ENCODE measurements at places on chromosomes 11 and 22.

DNA sequence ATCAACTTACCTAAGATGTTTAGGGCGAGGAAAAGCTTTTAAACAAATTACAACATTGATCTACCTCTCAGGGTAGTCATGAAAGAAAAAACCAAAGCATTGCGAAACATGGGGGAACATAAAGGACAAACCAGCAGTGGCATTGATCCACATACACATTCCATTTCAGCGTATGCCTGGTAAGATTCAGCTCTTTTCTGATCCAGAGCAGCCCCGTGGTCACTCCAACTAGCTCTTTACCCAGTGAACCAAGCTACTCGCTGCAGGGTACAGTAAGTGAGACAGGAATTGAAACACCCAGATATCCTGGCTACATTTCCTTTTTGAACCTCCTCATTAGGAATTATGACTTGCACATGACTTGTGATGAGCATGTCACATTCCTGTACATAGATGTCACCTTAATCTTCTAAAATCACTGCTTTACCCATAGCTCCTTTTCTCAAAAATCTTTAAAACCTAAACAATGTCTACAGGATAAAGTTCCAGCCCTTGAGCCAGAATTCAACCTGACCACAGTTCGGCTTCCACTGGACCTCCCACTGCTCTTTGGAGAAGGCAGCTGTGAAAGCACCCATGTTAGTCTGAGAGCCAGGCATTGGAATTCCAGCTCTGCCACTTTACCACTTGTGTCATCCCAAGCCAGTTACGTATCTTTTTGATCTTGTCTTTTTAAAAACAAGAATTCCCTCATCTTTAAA lies 42.9 kb upstream of the AKIP1 start:
- no peak for DNase-seq

- no peak for DNase-seq
These were observed 4.8 kb downstream of the GRAP2 start for GRCh38 chr22:39905687-39906086.

DNA sequence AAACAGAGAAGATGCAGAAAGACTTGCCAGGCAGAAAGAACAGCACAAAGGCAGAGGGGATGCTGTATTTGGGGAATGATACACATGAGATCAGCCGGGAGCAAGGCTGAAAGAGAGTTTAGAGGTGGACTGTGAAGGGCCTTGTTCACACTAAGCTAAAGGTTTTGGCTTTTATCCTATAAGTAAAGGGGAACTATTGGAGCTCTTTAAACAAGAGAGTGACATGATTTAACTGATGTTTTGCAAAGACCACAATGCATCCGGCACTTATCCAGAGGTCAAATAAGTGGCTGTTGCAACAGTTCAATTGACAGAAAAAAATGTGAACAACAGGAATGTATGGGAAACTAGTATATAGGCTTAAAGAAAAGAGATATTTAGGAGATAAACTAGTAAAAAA lies 64.7 kb upstream of the RRAS2 start:
- peak; percentile 14 for DNase-seq

DNA sequence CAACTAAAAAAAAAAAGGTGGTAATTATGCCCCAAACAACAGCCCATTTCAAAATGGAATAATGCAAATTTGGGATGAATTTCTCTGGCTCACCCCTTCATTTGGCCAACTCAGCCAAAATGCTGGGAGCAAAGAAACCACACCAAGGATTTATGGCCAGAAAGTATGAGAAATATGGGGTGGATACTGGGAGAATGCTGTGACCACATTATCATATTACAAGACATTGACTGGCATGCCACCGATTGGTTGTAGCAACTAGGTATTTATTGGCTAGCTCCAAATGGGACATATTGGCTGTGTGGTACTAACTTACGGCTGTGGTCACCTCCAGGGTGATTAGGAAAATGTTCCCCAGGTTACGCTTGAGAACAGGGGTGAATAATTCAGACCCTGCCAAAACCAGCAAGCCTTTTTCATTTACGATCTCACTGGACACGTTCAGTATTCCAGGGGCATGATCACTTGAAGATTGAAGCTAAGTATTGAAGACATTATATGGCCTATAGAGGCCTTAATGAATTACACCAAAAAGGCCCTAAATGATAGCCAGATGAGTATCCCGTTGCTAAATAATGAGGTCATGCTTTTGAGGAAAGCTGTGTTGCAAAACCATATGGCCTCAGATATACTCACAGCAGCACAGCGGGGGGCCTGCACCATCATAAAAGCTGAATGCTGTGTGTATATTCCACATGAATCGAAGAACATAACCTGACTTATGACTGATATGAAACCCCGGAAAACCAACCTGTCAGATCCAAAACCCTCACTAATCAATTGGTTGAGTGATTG lies 3.8 kb upstream of the FDX1 start:
- peak; percentile 56 for DNase-seq

GRCh38 chr11:44750551-44751465 lies 24.0 kb downstream of the TSPAN18 start:
- DNase-seq = no peak

GRCh38 chr11:86358720-86359119 lies 16.0 kb upstream of the CCDC81 start:
- DNase-seq = no peak

DNA sequence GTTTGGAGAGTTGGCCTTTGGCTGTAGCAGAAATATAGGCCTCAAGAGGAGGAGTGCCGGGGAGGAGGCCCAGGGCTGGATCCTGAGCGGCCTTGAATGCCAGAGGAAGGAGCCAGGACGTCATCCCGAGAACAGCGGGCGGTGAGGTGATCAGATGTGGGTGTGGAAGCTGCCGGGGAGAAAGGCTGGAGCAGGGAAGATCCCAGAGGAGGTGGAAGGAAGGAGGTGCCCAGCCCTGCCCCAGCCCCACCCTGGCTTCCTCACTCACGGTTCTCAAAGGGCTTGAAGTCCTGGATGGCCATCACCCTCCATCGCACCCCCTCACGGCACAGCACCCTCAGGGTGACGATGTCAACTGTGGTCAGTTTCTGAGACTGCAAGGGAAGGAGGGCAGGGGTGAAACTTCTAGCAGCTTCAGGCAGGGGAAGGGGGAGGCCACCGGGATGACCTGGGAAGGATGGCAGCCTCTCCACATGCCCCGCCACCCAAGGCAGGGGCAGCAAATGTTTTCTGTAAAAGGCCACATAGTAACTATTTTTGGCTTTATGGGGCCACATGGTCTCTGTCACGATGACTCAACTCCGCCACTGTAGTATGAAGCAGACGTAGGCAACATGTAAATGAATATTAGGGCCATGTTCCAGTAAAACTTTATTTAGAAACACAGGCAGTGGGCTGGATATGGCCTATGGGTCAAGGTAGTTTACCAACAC lies 10.7 kb downstream of the IL2RB start:
- no peak for DNase-seq

- DNase-seq = no peak
These were observed 28.9 kb downstream of the APOL1 start for GRCh38 chr22:36281781-36282327.

DNA sequence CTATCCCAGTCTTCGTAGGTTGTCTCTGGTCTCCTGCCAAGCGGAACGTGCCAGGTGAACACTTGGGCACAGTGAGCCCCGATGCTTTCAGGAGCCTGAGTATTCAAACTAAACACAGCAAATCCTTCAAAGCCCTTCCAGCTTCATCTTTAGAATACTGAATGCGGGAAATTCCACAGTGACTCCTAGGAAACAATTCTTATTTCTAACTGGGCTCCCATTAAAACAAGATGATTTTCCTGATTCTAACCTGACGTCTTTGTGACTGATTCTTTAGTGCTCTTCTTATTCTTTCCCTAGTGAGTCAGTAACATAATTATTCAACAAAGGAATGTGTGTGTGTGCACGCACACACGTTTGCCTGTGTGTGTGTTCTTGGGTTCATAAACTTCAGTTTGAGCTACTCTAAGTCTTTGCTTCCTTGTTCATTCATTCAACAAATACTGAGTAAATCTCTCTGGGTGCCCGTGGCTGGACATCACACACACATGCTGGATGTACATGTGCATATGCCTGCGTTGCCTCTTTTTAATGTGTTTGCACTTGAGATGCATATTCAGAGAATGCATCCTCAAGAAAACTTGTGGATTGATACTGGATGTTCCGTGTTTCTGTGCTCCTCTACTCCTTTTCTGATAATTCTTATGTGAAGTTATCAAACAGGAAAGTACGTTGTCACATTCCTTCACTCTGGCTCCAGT lies 134.5 kb downstream of the WNT7B start:
- no peak for DNase-seq

- no peak for DNase-seq
These were observed 37.1 kb upstream of the PARVG start for GRCh38 chr22:44143579-44143978.

- no peak for DNase-seq
These were observed 38.6 kb downstream of the PARVG start for GRCh38 chr22:44219101-44219870.

- DNase-seq = no peak
These were observed 9.0 kb downstream of the TECTA start for GRCh38 chr11:121109916-121110586.

GRCh38 chr22:30000566-30000965 lies 79.7 kb upstream of the HORMAD2 start:
- DNase-seq = no peak

DNA sequence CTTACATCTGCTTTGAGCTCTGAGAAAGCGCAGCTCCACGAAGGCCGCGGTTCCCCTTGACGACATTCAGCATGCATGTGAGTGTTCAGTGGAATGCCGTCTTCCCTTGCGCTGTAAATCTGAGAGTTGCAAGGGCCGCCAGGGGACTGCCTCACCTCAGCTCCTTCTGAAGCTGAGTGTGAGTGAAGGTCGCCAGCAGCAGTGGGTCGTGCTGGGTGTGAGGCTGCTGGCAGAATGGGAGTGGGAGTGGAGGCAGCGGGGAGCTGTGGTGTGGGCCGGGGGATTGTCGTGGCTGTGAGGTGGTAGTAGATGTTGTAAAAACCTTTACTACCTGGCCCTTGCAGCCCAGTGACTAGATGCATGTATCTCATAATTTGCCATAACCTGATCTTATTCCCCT lies 65.2 kb downstream of the PPP6R2 start:
- DNase-seq = no peak

GRCh38 chr11:74731301-74732094 lies at the start of gene CHRDL2:
Gene CHRDL2, minus strand, starts transcription at chr11:74731426. Its CDS starts 538 bp downstream, at chr11:74730888.
- DNase-seq = no peak

- DNase-seq = no peak
These were observed 28.4 kb downstream of the RRP8 start for GRCh38 chr11:6574816-6575715.

GRCh38 chr22:22246706-22247105 lies 2.1 kb downstream of the VPREB1 start:
- no peak for DNase-seq
